ENCODE measurements at places on chromosomes 7 and 10.

- peak; percentile 72 for DNase-seq
Measured at GRCh38 chr7:107874605-107875446, 16.2 kb upstream of the DLD start.

GRCh38 chr10:131695496-131696165 is 205.2 kb upstream of the PPP2R2D start:
- no peak for DNase-seq

DNA sequence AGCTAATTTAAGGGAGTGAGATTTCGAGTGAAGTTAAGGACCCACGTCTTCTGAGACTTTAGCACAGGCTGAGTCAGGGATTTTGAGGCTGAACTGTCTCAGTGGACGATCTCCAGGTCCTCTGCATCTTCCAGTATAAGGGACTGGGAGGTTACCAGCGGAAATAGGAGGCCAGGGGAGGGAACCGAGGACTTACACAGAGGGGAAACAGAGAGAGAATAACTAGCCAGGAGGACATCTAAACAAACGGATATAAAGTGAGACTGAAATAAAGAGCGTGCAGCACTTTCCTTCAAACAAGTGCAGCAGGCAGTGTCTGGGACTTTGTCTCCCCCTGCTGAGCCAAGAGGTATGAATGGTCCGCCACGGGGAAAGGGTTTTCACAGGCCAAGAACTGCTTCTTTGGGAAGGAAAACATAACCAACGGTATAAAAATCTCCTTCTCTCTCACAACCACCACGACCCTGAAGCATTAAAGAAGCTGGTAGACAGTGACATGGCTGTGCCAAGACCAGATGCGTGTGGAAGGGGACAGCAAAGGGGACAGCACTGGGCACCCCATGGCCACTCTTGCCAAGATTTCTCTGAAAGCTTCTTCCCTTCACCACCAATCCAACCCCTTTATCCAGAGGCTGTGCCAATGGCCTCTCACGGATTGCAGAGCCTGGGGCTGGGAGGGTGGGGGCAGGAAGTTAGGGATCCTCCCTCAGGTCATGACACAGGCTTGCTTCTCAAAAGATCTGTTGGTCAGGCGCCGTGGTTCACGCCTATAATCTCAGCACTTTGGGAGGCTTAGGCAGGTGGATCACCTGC is 72.0 kb downstream of the SLC37A3 start:
- peak; percentile 61 for DNase-seq

DNA sequence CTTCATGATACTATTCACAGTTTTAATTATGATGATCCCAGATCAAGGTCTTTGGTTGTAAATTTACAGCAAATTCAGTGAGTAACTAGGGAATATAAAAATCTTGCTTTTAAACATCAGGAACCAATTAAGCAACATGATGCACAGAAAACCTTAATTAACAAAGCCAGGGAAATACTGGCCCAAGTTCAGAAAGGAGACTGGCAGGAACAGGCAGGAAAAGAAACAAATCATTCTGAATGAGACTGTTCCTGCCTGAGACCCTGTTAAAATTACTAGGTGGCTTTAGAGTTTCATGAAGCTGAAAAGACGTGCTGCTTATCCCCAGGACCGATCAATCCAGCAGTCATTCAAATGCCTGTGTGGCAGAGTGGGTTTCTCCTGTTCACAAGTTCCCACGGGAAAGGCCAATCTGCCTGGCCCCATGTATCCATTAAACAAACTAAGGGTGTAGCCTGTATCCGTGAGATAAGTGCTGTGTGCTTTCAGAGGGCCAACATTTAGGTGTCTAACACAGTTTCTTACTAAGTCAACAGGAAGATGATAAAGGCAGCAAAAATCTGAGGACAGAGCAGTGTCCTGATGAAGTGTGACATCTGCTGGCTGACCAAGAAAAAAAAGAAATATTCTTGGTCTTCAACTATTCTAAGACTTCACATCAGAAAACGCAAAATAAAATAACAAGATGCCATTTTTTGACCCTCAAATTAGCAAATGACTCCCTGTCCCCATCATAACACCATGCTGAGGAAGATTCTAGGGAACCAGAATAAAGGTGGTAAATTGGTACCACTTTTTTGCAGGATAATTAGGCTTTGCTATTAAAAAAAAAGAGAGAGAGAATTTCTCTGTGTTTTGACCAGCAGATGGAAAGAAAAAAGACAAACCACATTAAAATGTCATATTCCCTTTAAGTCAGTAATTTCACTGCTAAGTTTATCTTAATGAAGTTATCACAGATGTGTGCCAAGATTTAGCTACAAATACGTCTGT is 34.2 kb downstream of the PUS7 start:
- peak; percentile 20 for DNase-seq

- DNase-seq = no peak
Measured at GRCh38 chr7:78953726-78954363, 499.6 kb downstream of the MAGI2 start.

- no peak for DNase-seq
Measured at GRCh38 chr10:102435529-102436233, 3.3 kb upstream of the CUEDC2 start.

DNA sequence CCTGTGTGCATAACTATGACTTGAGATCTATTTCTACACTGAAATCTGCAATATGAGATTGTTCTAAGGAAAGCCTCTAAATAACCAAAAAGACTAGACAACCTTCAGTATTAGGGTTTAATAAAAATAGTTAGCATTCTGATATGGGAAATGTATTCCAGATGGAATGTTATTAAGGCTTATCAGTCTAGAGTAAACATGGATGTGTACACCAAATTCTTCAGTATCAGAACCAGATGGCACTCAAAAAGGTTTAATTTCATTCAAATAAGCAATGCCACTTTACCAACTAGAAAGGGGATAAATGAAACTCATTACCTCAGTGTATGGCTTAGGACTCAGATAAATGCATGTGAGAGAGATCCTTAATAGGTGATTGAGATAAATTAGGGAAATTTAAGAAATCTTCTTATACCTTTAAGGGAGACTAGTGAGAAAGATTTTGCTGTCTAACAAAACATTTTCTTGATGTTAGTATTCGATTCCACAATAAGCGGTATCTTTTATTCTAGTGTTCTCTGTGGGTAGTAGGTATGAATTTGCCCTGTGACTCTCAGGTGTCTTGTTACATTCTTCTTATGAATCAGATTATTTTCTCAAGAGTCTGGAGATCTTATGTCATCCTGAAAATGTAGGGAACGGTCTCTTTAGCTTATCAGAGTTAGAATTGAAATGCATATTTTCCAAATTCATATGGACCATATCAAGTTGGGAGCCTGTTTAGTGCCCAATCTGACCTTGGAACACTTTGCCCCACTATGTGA is 159.2 kb downstream of the PRKG1 start:
- DNase-seq = no peak

Measured in NCI-H69 (cell line).